GM19239 (cell line): ENCODE measurements at places on chromosomes 12 and 14.

DNA sequence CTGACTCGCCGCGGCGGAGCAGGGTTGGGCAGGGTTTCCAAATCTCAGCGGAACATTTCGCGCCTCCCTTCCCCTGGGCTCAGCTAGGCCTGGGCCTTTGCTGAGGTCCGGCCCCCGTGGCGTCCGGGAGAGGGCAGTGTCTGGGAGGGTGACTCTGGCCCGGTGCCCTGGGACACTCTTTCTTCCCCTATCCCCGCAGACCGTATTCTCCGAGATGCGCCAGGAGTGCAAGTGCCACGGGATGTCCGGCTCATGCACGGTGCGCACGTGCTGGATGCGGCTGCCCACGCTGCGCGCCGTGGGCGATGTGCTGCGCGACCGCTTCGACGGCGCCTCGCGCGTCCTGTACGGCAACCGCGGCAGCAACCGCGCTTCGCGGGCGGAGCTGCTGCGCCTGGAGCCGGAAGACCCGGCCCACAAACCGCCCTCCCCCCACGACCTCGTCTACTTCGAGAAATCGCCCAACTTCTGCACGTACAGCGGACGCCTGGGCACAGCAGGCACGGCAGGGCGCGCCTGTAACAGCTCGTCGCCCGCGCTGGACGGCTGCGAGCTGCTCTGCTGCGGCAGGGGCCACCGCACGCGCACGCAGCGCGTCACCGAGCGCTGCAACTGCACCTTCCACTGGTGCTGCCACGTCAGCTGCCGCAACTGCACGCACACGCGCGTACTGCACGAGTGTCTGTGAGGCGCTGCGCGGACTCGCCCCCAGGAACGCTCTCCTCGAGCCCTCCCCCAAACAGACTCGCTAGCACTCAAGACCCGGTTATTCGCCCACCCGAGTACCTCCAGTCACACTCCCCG is 3.0 kb downstream of the WNT1 start:
- no peak for DNase-seq

DNA sequence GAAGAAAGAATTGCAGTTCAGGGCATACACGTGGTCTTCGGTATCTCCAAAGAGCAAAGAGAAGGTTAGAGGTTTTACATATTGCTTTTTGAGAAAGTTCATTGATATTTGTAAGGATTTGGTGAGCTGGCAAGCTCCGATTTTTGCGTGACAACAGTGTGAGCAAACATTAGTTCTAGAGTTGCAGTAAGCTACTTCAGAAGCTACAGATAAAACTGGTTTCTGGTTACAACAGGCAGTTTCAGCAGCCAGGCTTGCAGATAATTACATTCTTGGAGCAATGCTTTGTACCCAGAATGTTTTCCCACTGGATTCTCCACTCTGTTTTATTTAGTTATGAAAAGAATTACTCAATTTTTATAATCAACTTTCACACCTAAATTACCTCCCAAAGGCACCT is 28.2 kb downstream of the KLRK1 start:
- no peak for DNase-seq

DNA sequence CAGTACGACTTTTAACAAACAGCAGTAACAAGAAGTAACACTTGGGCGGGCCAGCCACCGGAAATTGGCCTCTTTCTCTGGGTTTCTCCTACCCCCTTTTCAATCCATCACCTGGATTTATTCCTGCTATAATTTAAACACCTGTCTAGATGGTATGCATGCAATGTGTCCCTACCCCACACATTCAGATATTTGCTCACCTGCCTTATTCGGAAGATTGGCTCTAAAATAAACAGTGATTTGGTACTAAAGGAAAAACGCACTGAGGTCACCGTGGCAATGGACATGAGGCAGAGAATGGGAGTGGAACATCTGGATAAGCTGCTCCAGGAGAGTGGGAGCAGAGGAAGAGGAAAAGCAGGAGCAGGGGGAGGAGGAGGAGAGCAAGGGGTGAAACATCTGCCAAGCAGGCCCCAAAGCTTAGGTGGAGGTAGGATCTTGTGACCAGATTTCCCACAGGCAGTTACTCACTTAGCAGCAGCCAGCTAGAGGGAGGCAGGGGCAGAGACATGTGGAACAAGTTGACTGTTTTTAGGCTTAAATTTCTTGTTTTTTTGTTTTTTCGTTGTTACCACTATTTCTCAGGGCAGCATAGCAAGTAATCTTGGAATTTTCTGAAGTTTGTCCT is 150.9 kb downstream of the TTLL5 start:
- DNase-seq = no peak

- no peak for DNase-seq
Observed at GRCh38 chr12:65882486-65882885, 58.2 kb downstream of the HMGA2 start.

DNA sequence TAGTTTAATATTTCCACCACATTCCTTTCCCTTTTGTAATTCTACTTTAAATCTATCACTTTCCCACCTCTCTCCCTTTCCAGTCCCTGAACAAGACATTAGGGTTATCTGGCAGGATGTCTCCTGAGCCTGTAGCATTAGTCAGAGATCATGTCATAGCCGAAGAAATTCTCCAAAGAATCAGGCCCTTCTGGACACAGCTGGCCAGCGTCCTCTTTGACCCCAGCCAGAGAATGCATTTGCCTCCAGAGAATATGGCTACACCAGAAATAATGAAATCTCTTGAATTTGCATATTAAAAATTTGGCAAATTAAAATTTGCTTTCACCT is 56.7 kb downstream of the NTF3 start:
- DNase-seq = no peak

DNA sequence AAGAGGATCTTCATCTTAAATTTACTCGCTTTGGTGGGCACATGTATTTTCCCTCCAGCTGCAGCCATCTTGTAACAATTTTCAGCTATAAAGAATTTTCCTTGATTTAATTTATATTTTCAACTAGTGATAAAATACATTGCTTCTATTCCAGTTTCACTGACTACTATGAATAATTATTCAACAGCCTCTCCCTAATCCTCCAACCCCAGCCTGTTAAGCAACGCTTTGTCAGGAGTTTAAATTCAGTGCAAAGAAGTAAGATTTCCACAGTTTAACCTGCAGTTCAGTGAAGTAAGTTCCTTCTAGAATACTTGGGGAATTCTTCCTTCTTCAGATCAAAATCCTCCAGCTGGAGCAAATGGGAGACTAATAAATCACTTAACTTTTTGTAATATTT is 180.2 kb downstream of the MSRB3 start:
- DNase-seq = no peak

- no peak for DNase-seq
Observed at GRCh38 chr12:60935981-60936761, 1324.0 kb upstream of the USP15 start.

- DNase-seq = peak; percentile 81
Observed at GRCh38 chr12:49092086-49092815, 2.4 kb downstream of the DHH start.

- peak; percentile 45 for DNase-seq
Observed at GRCh38 chr14:77965919-77966435, 166.1 kb downstream of the ADCK1 start.
